Epithelial cell of alveolus of lung (primary cell): ENCODE measurements at places on chromosomes 4 and X. TPM values are rescaled to one million over a fixed set of nuclear protein-coding genes. Genes with fewer than 3 reads are reported as not detected.

The GJB1 gene
- total RNA-seq, result not detected in 2 replicates

The PAK3 gene
- 0.32 and 0.52 TPM in 2 replicates for total RNA-seq

The FAM184B gene
- not detected in 2 replicates for total RNA-seq

The HAND2 gene
- 1.9 and 2.3 TPM in 2 replicates for total RNA-seq

The COX7B2 gene
- total RNA-seq, result not detected in 2 replicates

The SPANXN4 gene
- total RNA-seq, result not detected in 2 replicates

The NPNT gene
- total RNA-seq, result 4.8 TPM in 1 of 2 replicates, not detected in the other

The RTL9 gene
- under 0.01 and 0.39 TPM in 2 replicates for total RNA-seq

The MAGEA2 gene
- total RNA-seq, result not detected in 2 replicates

The ZCCHC18 gene
- total RNA-seq, result 0.24 and 0.78 TPM in 2 replicates

The QRFPR gene
- 0.26 TPM in 1 of 2 replicates, not detected in the other for total RNA-seq

The HMX1 gene
- not detected in 2 replicates for total RNA-seq

The NDNF gene
- 2.6 and 5.1 TPM in 2 replicates for total RNA-seq

The SMIM10L2A gene
- total RNA-seq, result 0.08 and 0.26 TPM in 2 replicates

The S100G gene
- not detected in 2 replicates for total RNA-seq

The MAGEE1 gene
- 0.39 and 0.88 TPM in 2 replicates for total RNA-seq

The RAB9B gene
- total RNA-seq, result 0.13 TPM in 1 of 2 replicates, not detected in the other

The ETDB gene
- total RNA-seq, result not detected in 2 replicates

The TMEM35A gene
- total RNA-seq, result 14.9 and 22.0 TPM in 2 replicates

The SRP72 gene
- total RNA-seq, result 44.6 and 63.3 TPM in 2 replicates

The ANXA10 gene
- 1.8 and 6.7 TPM in 2 replicates for total RNA-seq

The NPFFR2 gene
- total RNA-seq, result not detected in 2 replicates

The PABPC1L2B gene
- total RNA-seq, result not detected in 2 replicates

The FAAH2 gene
- 0.26 and 3.3 TPM in 2 replicates for total RNA-seq

The GAGE12E gene
- not detected in 2 replicates for total RNA-seq

The AMTN gene
- not detected in 2 replicates for total RNA-seq

The IL9R gene
- 0.16 TPM in 1 of 2 replicates, not detected in the other for total RNA-seq

The PAGE1 gene
- not detected in 2 replicates for total RNA-seq

The AKAP4 gene
- total RNA-seq, result not detected in 2 replicates

The EMCN gene
- 0.16 TPM in 1 of 2 replicates, not detected in the other for total RNA-seq

The ESX1 gene
- 0.13 TPM in 1 of 2 replicates, not detected in the other for total RNA-seq

The CACNA1F gene
- not detected in 2 replicates for total RNA-seq

The MAGEA11 gene
- not detected in 2 replicates for total RNA-seq

The DCAF12L2 gene
- 0.13 TPM in 1 of 2 replicates, not detected in the other for total RNA-seq

The OTC gene
- total RNA-seq, result not detected in 2 replicates

The FAM9B gene
- 0.88 TPM in 1 of 2 replicates, not detected in the other for total RNA-seq

The SFRP2 gene
- 15.9 TPM in 1 of 2 replicates, not detected in the other for total RNA-seq

The CDKL2 gene
- total RNA-seq, result 0.26 TPM in 1 of 2 replicates, not detected in the other

The DRD5 gene
- not detected in 2 replicates for total RNA-seq

The NLGN3 gene
- 0.39 and 3.1 TPM in 2 replicates for total RNA-seq

The CPZ gene
- 0.91 and 8.3 TPM in 2 replicates for total RNA-seq

The MAGEA4 gene
- not detected in 2 replicates for total RNA-seq

The TRIM61 gene
- total RNA-seq, result 2.5 and 2.7 TPM in 2 replicates

The ARHGAP36 gene
- not detected in 2 replicates for total RNA-seq

The SLC6A14 gene
- under 0.01 TPM in 1 of 2 replicates, not detected in the other for total RNA-seq

The HSPA4L gene
- 2.4 and 3.2 TPM in 2 replicates for total RNA-seq

The CXXC4 gene
- 1.2 and 6.8 TPM in 2 replicates for total RNA-seq

The CXCL10 gene
- 3.4 TPM in 1 of 2 replicates, not detected in the other for total RNA-seq

The ETDA gene
- total RNA-seq, result not detected in 2 replicates
